AG20443 (cell line): ENCODE measurements at places on chromosomes 1 and 21.
A peak's percentile ranks its signal among the peaks of the same experiment; 100 is the strongest.

- DNase-seq = no peak
Observed at GRCh38 chr1:52814465-52814864, 28.1 kb upstream of the ZYG11A start.

DNA sequence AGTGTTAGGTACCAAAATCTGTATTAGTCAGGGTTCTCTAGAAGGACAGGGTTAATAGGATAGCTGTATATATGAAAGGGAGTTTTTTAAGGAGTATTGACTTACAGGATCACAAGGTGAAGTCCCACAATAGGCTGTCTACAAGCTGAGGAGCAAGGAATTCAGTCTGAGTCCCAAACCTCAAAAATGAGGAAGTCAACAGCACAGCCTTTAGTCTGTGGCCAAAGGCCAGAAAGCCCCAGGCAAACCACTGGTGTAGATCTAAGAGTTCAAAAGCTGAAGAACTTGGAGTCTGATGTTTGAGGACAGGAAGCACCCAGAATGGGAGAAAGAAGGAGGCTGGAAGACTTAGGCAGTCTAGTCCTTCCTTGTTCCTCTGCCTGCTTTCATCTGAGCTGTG is 487.5 kb upstream of the CHRM3 start:
- DNase-seq = no peak

DNA sequence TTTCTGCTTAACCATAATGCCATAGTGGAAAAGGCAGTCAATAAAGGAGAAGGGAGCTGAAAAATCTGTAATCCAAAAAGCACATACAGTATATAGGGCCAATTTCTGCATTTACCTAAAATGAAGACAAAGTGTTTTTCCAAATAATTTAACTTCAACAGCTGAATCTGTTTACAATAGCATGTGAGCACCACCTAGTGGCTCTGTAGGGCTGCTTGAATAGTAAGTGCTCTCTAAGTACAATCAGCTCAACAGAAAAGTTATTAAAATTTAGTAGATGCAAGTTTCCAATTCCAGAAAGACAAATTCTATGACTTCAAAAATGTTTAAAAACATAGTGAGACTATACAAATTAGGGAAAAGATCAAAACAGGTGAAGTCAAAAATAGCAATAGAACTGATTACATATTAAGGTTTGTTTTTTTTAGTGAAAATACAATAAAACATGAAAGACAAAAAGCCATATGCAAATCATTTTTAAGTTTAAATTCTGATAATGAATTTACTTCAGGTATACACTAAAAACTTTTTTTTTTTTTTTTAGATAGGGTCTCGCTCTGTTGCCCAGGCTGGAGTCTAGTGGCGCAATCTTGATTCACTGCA is 220.0 kb downstream of the SETD4 start:
- DNase-seq = peak; percentile 47

- peak; percentile 39 for DNase-seq
Observed at GRCh38 chr1:211653959-211654496, 21.4 kb downstream of the NEK2 start.

GRCh38 chr1:9576903-9577302 is 11.8 kb upstream of the TMEM201 start:
- DNase-seq = no peak

DNA sequence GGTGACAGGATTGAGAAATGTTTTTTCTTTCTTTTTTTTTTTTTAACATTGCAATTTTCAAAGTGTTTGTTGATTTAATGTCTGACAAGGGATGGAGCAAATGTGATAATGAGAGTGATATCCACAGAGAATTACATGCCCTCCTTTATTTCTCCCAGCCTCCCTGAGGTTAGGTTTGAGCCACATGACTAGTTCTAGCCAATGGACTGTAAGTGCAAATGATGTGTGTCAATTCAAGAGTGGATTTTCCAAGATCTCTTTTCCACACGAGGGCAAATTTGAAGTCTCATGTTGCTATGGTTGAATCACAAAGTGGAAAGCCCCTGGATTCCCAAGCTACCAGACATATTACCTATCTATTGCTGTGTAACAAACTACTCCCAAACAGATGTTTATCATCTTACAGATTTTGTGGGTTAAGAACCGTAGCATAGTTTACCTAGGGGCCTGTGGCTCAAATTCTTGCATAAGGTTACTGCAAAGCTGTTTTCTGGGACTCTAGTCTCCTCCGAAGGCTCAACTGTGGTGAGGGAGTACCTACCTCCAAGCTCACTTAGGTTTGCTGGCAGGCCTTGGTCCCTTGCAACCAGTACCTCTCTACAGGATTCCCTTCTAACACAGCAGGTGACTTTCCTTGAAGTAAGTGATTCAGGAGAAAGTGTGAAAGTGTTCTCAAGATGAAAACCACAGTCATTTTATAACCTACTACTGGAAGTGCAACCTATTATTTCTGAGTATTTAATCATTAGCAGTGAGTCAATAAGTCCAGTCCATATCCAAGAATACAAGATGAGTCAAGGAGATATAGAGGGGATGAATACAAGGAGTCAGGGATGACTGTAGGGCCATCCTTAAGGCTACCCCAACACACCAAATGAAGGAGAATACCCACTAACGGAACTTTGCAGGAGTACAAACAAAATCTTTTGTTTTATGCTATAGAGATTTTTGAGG is 533.6 kb downstream of the PTPRC start:
- no peak for DNase-seq

DNA sequence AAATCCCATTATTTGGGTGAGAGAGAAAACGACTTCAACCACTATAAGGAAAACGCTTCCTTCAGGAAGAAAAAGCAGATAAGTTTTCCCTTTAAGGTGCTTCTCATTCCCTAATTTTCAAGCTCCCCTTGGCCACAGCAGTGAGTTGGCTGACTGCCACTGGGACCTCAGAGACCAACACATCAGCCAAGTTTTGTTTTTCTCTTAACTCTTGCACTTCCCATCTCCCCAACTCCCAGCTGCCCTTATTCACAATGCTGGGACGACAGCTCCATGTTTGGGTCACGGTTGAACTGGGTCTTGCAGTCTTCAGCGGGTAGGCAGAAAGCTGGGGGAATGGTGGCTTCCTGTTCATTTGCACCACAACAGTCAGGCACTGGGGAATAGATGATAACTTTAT is 18.9 kb downstream of the SGIP1 start:
- no peak for DNase-seq

- no peak for DNase-seq
Observed at GRCh38 chr1:173005196-173005864, 45.4 kb downstream of the TNFSF18 start.

DNA sequence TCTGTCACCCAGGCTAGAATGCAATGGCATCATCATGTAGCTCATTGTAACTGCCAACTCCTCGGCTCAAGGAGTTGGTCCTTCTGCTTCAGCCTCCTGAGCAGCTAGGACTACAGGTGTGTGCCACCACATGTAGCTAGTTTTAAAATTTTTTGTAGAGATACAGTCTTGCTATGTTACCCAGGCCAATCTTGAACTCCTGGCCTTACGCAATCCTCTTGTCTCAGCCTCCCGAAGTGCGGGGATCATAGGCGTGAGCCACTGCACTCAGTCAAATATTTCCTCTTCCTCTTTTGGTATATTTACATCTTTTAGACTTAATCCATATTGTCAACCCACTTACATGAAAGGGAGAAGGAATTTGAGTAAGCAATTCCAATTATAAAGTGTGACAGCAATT is 121.1 kb downstream of the EVI5 start:
- no peak for DNase-seq

DNA sequence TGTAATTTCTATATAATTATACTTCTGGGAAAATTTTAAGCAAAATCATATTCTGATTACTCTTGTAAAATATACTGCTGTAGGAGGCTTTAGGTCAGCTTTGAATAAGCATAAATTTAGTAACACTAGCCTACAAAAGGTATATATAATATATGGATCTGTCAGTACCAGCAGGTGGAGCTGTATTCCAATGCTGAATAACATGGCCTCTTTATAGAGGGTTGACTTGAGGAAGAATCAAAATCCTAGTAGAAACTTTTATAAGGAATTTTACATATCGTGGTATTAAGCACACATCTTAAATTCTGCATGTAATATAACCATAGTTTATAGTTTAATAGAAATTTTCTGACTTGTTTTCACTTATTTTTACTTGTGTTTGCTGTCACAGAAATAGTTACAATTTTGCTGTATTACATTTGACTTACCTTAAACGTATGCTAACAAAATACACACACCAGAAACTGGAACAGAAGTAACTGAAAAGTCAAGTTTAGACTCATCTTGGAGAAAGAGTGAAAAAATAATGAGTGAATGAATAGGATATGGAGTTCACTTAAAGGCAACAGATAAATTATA is 79.3 kb downstream of the HMCN1 start:
- DNase-seq = no peak

DNA sequence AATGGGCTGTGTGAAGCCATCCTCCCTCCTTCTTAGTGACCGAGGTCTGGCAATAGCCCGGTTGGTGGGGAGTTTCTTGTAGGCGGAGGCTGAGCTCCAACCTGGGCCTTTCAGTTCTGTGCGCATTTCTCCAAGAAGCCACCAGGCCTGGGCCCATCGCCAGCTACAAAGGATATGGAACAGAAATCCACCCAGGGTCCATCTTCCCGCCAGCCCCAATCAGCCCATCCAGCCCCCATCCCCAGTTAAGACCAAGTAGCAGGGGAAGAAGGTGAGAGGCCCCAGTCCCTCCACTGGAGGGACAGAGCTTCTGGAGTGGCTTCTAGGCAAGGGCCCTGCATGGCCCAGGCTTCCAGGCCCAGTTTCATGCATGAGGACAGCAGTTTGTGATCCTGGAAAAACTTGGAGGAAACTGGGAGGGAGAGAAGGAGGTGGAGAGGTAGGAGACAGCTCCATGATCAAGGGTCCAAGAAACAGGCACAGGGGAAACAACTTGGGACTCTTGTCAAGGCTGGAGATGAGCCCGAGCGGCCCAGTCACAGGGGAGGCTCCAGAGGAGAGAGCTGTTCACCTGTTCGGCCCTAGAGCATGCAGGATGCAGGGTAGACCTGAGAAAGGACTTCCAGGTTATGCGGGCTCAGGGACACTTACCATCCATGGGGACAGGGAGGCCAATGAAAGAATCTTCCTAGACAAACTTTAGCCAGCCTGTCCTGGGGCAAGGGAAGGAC is 261.2 kb downstream of the PTPRU start:
- DNase-seq = no peak

DNA sequence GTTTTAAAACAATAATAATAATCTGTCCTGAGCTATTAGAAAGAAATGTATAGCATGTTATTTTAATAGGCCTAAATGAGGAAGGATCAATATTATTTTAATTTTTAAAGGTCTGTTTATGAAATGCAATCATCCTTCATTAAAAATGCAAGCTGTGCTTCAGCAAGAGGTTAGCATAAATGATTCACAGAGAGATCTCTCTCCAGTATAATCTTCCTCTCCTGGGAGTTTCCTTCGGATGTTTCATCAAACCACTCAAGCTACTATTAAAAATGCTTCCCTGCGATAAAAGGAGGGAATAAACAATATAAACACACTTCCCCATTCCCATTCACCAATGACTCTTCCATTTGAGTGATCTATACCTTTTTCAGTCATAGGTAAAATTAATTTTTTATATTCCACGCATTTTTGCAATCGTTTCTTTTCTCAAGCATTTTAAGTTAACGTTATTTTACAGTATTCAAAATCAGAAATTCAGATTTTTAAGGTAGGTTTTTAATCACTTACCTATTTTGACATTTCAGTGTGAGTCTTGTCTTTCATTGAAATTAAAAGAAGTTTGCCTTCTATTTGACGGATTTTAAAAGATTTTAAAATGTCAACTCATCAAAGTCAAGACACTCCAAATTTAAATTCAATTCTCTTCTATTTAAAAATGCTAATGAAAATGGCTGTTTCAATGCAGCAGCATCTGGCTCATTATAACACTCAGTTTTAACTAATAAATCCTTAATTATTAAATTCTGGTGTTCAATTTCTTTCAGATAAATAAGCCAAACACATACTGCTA is 64.3 kb downstream of the RERE start:
- DNase-seq = no peak

- no peak for DNase-seq
Observed at GRCh38 chr1:234315588-234315987, 57.7 kb upstream of the COA6 start.

DNA sequence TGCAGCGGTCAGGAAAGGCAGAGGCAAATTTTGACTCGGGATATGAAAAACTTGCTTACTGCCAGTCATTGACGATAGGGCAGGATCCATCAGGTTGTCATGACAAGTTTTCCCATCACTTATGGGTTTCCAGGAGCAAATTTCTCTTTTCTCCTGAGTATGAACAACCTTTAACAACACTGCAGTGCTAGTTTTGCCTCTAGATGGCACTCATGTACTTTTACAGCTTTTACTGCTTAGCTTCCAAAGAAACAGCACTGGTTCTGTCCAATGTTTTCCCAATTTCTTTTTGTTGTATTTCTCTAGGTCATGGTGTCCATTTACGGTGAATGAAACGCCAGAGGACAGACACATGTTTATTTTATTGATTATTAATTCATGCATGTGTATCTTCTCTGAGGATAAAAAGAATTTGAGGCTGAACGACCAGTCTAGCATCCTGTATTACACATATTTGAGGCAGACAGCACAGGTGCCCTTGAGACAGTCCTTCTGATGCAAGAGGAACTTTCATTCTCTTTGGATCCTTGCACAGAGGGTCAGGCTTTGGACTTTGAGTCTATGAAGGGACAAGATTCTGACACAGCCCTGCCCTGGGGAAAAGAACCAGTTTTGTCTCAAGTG is 112.3 kb upstream of the TRABD2B start:
- peak; percentile 52 for DNase-seq

DNA sequence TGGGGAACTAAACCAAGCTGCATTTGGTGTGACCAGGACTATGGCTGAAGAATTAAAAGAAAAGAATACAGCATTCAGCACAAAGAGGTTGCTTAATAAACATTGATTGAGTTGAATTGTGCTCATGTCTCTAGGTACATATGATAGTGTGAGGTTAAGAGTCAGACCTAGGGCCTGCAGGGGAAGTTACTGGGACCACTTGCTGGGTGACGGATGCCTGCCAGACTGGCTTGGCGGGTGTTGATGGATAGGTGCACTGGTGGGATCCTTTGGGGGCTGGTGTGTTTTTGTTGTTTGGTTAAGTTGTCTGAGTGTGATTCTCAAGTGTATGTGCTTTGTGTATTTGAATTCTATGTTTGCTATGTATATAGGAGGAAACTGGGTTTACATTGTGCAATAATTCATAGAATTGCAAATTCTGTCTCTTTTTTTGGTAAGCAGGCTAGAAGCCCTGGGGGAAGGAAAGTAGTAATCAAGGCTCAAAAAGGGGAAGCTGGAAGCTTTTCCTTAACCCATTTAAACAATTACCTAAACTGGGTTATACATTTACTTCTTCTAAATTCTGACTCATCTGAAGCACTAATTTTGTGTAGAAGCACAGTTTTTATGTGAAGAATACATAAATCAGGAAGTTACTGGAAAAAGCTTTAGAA is 1.8 kb downstream of the CD101 start:
- no peak for DNase-seq
